ENCODE measurements at places on chromosomes 16 and 17. TPM values are rescaled to one million over a fixed set of nuclear protein-coding genes. Genes with fewer than 3 reads are reported as not detected.

DNA sequence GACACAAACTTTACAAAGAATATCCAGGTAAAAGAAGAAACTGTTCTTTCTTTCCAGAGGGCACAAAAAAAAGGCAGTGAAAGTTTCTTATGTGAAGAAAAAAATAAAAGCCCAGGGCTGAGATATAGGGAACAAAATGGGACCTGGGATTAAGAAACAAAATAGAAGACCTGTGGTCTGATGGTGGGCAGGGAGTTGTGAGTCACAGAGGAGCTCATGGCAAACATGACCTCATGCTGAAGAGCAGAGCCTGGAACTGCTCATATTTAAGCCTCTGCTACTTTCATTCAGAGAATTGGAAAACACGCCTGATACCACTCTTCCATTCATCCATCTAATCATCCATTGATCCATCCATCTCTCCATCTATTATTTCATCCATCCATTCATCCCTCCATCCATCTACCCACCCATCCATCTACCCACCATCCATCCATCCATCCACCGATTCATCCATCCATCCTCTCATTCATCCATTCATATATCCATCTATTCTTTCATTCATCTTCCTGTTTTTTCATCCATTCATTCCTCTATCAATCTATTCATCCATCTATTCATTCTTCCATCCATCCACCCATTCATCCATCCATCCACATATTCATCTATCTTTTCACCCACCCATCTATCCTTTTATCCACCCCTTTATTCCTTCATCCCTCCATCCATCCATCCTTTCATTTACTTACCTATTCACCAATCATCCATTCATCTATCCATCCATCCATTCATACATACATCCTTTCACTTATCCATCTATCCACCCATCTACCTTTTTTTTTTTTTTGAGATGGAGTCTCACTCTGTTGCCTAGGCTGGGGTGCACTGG lies 30.0 kb downstream of the WFDC1 start:
- no peak for DNase-seq

DNA sequence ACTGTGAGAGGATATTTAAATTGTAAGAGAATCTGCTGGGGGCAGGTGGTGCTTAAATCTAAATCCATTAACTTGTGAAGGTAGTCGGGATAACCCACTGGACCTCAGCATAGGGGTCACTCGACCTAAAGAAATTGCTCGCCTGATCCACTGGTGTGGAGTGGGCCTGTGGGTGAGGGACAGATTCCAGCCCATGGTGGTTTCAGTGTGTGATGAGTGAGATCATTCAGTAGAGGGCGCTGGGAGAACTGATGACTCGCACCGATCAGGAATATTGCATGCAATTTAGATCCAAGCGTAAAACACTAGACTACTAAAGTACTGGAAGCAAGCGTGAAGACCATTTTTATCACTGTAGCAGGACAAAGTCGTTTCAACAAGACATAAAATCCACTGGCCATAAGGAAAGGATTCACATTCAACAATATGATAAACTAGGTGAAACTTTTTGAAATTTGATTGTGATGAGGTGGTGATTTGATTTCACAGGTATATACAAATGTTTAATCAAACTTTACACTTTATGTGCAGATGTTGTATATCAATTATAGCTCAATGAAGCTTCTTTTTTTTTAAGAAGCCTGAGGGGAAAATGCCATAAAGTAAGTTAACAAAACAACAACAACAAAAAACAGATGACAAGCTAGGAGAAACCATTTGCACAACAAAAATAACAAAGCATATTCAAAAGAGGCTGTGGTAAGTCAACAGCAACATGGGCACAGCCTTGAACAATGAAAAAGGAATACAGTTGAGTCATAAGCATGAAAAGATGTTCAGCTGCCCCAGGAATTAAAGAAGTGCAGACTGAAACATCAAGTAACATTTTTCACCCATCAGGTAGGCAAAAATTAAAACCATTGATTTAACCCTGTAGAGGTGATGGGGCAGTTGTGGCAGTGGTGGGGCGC lies 7.5 kb upstream of the TMEM170A start:
- DNase-seq = no peak

DNA sequence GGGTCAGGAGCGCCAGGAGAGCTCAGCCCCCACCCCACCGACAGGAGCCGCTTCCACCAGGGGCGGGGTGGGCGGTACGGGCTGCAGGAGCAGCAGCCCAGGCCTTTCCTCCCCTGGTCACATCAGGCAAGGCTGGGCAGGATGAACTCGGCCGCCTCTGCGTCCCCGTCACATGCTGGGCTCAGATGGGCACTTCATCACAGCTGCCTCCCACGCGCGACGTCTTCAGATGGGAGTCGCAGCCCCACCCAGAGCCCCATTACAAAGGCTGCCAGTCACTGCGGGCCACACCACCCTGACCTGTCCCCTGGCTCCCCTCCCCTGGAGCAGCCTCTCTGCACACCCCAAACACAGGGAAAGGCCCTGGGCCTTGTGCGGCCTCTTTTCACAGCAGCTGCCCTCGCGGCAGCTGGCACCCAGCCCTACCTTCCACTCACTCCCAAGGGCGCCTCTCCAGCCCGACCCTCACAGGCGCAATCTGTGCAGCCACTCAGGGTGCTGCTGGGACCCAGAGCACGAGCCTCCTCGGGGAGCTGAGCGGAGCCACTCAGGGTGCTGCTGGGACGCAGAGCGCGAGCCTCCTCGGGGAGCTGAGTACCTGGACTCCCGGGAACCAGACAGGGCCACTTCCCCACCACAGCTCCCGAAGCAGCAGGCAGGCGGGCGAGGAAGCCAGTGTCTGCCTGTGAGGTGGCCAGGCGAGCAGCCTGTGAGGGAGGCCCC lies 4.7 kb downstream of the ZNF598 start:
- DNase-seq = no peak

DNA sequence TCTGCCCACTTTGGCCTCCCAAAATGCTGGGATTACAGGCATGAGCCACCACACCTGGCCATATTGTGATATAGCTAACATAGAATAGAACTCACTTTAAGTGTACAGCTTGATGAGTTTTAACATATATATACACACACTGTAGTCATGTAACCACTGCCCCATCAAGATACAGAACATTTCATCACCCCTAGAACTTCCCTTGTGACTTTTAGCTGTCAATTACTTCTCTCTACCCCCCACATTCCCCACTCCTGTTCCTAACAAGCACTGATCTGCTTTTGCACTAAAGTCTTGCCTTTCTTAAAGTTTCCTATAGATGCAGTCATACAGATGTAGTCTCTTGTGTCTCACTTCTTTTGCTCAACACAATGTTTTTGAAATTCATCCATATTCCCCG lies 93.1 kb downstream of the PITPNC1 start:
- DNase-seq = no peak

DNA sequence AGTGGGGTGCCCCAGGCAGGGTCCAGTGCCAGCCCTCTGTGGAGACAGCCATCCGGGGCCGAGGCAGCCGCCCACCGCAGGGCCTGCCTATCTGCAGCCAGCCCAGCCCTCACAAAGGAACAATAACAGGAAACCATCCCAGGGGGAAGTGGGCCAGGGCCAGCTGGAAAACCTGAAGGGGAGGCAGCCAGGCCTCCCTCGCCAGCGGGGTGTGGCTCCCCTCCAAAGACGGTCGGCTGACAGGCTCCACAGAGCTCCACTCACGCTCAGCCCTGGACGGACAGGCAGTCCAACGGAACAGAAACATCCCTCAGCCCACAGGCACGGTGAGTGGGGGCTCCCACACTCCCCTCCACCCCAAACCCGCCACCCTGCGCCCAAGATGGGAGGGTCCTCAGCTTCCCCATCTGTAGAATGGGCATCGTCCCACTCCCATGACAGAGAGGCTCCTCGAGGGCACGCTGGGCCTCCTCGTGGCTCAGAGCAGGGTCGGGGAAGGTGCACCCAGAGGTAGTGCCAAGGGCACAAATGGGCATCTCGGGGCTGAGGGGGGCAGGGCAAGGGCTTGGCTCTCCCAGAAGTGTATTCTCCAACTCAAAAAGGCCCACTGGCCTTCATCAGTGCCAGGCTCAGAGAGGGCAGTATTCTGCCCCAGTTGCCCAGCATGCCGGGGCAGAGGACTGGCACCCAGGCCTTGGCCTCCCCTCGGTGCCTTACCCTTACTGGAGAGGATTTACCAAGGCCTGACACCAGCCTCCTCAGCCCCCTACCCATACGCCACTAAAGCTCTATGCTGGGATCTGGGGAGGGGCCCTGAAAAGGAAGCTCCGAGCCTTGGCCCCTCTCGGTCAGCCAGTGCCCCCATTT lies at the start of gene CDH5:
Gene CDH5 (plus strand): TSS at position 259 of the 867 bp plus-strand sequence. CDS start 12,647 bp downstream, outside the sequence.
- no peak for DNase-seq

DNA sequence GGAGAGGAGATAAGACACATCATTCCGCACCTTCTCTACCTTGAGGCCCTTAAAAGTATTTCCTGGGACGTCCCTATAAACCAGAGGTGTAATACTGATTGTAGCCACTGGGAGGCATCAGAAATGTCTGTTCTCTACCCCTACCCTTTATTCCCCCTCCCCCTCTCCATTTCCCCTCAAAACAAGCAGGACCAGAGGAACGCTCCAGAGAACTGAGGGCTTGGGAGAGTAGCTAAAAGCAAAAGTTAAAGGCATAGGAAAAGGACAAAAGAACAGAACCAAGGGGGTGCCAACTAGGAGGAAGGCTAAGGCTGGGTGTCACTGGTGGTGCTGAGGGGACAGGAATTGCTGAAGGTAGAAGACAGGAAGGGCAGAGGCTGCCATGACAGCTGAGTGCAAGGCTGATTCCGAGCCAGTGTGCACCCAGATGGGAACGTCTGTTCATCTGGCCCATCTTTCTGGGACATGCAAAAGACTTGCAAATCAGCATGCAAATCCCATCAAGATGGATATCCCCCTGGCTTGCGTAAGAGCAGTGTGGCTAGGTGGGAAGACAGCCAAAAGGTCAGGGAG lies 6.7 kb downstream of the CAMTA2 start:
- DNase-seq = peak; percentile 22

GRCh38 chr17:78185981-78186691 lies 716 bp downstream of the TK1 start:
- no peak for DNase-seq

GRCh38 chr17:17924857-17925250 lies 47.3 kb downstream of the TOM1L2 start:
- no peak for DNase-seq

Gene KRT14
- polyA plus RNA-seq = 18,688 TPM
